ENCODE measurements at places on chromosomes 5 and 9.

DNA sequence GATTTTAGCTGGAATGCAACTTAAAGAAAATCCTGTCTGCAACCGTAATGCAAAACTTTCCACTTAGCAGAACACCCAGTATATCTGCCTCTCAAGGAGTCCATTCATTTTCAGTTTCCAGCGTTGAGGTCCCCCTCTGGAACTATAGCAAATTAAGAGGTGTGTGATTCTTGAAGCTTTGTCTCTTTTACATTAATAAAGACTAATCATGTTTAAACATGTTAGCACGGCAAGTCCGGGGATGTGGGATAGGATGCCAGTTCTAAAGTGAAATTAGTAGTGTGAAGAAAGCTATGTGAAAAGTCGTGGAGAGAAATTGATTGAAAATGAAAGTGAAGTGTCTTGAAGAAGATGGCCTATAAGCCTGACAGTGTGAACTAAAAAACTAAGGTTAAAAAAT, 429.1 kb downstream of the NR2F1-AS1 start:
- no peak for DNase-seq

GRCh38 chr5:179312557-179313235, 32.6 kb downstream of the ADAMTS2 start:
- no peak for DNase-seq

DNA sequence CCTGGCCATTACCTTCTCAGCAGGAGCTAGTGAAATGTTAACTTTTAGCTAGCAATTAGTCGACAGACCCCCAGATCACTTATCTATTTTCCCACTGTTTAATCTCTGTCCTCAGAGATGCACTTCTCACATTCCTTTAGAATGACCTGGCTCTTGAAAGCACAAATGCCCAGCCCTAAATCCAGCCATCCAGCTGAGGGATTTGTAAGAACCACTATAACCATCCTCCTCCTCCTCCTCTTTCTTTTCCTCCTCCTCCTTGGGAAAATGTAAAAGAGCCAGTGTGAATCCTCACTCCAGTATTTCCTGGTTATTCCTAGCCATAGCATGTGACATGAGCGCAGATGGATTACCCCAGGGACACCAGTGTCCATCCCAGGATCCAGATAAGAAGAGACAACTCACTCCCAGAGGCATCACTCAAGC, 124.3 kb downstream of the ENC1 start:
- DNase-seq, result no peak

GRCh38 chr5:93381057-93381456, 200.0 kb downstream of the NR2F1-AS1 start:
- DNase-seq, result no peak

- DNase-seq, result no peak
Observed at GRCh38 chr5:87671146-87671545, 258.4 kb upstream of the CCNH start.

DNA sequence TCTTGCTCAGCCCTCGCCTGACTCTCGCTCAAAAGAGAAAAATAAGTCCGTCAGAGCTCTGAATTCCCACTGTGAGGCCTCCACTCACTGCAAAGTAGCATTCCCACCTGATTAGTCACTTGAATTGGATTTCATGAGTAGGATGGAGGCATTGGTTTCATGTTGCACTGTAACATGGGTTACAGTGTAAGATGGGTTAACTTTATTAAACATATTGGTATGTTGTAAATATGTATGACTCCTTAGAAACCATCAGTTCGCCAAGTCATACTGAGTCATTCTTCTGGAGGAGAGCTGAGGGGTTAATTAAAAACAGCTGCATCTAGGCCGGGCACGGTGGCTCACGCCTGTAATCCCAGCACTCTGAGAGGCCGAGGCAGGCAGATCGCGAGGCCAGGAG, 93.8 kb upstream of the BNC2 start:
- no peak for DNase-seq

DNA sequence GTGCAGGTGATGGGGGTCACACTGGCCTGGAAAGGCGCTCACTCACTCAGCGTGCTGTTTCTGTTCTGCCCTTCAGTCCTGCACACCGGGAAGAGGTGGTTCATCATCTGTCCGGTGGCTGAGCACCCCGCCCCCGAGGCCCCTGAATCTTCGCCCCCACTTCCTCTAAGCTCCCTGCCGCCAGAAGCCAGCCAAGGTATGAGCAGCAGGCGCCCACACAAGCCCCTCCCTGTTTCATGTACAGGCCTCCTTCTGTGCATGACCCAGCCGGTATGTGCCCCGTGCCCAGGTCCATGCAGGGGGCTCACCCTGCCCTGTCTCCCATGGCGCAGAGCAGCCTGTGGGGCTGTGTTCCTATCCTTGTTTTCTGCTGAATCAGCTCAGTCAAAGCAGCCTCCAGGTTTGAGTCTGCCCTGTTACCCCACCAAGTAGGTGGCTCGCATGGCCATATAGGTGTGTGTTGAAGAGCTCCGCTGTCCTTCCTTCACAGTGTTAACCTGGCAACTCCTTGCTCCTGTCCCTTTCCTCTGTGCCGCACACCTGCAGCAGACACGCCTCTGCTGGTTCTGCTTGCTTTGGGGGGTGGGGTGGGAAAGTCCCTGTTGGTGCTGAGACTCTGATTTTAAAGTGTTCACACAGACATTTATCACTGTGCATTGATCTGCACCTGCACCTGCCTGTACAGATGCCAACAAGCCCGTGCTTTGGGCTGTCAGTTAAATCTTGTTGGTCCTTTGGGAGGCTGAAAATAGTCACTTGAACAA, 84.8 kb downstream of the WNK2 start:
- DNase-seq, result peak; percentile 85
